ENCODE measurements at places on chromosomes 13 and 19. TPM values are rescaled to one million over a fixed set of nuclear protein-coding genes. Genes with fewer than 3 reads are reported as not detected.

Gene NRTN
- total RNA-seq, result 0.32 TPM

Gene ZNF563
- 6.6 TPM for total RNA-seq

DNA sequence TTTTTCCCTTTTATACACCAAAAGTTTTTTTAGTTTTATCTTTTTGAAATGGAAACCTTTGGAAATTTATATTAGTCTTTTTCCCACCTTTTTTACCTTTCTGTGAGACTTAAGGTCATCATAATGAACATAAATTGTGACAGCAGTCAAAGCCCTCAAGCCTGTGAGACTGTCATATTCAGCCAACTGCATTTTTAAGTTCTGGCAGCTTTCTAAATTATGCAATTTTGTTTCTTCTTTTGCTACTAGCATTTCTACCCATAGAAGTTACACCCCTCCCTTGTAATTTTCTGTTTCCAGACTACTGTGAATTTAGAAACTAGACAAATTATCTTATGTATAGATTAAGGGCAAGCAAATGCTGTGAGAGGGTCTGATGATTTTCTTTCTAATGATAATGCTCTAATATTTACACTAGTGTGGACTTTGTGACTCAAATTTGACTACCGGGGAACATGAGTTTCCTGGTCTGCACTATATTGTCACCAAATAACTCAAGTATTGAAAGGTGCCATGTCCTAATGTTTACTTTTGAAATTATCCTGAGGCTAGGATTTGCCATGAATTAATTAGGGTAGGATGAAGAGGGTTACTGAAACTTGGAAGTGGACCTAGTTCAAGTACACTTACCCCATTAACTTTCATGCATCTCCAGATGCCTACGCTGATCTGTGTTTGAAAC lies 43.7 kb downstream of the FRY start:
- no peak overlapping the region for H3K4me3 ChIP-seq
- H3K4me1 ChIP-seq, result peaks cover 3% of the 10 kb centered on the region
- no peak overlapping the region for H3K27ac ChIP-seq
- no peaks in the 10 kb centered on the region for H3K27me3 ChIP-seq

- H3K27ac ChIP-seq, result no peak overlapping the region
- H3K4me1 ChIP-seq, result no peaks in the 10 kb centered on the region
Observed at GRCh38 chr19:5308451-5309437, 31.9 kb downstream of the PTPRS start.

DNA sequence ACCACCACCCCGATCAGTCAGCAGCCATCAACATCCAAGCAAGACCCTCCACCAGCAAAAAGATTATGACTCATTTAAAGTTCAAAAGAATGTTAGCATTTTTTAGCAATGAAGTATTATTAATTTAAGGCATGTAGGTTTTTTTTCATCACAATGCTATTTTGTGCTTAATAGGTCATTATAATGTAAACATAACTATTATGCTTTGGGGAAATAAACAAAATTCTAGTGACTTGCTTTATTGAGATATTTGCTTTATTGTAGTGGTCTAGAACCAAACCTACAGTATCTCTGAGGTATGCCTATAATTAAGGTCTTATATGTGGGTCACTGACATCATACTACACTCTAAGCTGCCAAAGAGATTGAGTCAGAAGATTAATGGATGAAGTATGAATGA lies 20.0 kb downstream of the KLF12 start:
- no peaks in the 10 kb centered on the region for H3K27me3 ChIP-seq
- no peak overlapping the region for H3K27ac ChIP-seq
- H3K4me3 ChIP-seq, result no peak overlapping the region
- H3K4me1 ChIP-seq, result peaks cover 71% of the 10 kb centered on the region
- H3K36me3 ChIP-seq, result peaks cover 31% of the 10 kb centered on the region

Gene ZNF730
- total RNA-seq, result 2.1 TPM

DNA sequence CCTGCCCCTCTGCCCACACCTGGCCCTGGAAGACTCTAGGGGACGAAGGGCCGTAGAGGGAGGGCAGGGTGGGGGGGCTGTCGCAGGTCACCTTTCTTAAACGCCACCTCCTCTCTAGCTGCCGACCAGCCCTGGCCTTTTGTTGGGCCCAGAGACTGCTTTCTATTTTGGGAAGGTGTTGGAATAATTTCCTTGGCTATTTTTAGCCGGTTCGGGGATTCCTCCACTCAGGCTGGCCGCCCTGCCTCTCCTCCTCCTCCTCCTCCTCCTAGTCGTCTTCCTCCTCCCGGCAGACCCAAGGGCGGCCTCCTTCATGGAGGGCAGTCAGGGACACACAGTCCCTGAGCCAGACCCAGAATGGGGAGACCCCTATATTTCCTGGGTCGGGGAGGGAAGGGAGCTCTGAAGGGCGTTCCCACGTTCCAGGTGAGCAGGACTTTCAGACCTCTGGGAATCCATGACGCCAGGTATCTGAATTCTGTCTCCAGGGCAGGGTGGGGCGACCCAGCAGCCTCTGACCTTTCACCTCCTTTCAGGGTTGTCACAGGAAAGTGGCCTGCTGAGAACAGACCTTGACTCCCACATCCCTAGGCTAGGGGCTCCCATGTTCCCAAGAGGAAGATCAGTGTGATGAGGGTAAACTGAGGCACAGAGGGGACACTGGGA lies 19.9 kb downstream of the GADD45B start:
- H3K4me3 ChIP-seq, result no peak overlapping the region
- H3K36me3 ChIP-seq, result no peaks in the 10 kb centered on the region
- no peak overlapping the region for H3K27ac ChIP-seq
- DNase-seq, result no peak
- peaks cover 28% of the 10 kb centered on the region for H3K27me3 ChIP-seq
- H3K4me1 ChIP-seq, result peaks cover 10% of the 10 kb centered on the region

Gene KIR3DL2
- 1.4 TPM for total RNA-seq

GRCh38 chr19:18778076-18778389 lies 13.1 kb downstream of the COMP start:
- no peak for DNase-seq
- H3K4me1 ChIP-seq, result no peaks in the 10 kb centered on the region
- H3K27me3 ChIP-seq, result no peaks in the 10 kb centered on the region
- no peak overlapping the region for H3K27ac ChIP-seq
- no peaks in the 10 kb centered on the region for H3K36me3 ChIP-seq

Gene CNN1
- not detected for total RNA-seq

Gene PRTN3
- not detected for total RNA-seq

GRCh38 chr19:6587093-6587820 lies 3.7 kb downstream of the CD70 start:
- H3K4me3 ChIP-seq, result peak overlapping the region; percentile 44
- H3K36me3 ChIP-seq, result no peaks in the 10 kb centered on the region
- peaks cover 44% of the 10 kb centered on the region for H3K4me1 ChIP-seq
- H3K27ac ChIP-seq, result no peak overlapping the region
- peak; percentile 27 for DNase-seq
- peaks cover 62% of the 10 kb centered on the region for H3K27me3 ChIP-seq

Gene CLEC17A
- total RNA-seq, result 2.4 TPM

- no peak overlapping the region for H3K4me3 ChIP-seq
- no peaks in the 10 kb centered on the region for H3K36me3 ChIP-seq
- peaks cover 2% of the 10 kb centered on the region for H3K4me1 ChIP-seq
Observed at GRCh38 chr13:110475117-110475516, 86.4 kb downstream of the RAB20 start.

GRCh38 chr19:5031231-5032100 lies 62.6 kb downstream of the KDM4B start:
- H3K4me1 ChIP-seq, result peaks cover 8% of the 10 kb centered on the region
- peaks cover 2% of the 10 kb centered on the region for H3K36me3 ChIP-seq
- peak; percentile 89 for DNase-seq
- no peak overlapping the region for H3K27ac ChIP-seq
- H3K27me3 ChIP-seq, result no peaks in the 10 kb centered on the region

- no peak overlapping the region for H3K27ac ChIP-seq
- no peak for DNase-seq
- H3K4me3 ChIP-seq, result no peak overlapping the region
- no peaks in the 10 kb centered on the region for H3K27me3 ChIP-seq
- peaks cover 51% of the 10 kb centered on the region for H3K4me1 ChIP-seq
Observed at GRCh38 chr13:109779876-109780510, 6.4 kb downstream of the IRS2 start.

DNA sequence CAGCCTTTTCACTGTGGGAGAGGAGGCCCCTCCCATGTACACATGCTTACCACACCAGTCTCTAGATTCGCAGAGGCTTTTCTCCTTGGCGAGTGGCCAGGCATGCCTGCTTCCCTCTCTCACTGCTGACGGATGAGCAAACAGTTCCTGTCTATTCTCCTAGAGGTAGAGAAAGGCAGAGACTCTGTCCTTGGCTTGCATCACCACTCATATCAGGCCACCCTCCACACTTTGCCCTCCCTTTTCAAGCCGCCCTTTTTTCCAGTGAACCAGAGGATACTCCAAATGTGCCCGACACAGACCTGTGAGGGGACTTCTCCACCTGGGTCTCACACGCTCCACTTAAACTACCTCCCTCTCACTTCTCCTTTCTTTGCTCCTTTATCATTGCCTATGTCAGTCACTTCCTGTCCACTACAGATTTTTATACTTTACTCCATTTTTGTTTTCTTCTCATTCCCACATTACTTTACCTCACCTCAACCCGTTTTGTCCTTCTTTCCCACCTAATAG lies 284.6 kb downstream of the DNAJC15 start:
- no peak overlapping the region for H3K4me3 ChIP-seq
- H3K36me3 ChIP-seq, result no peaks in the 10 kb centered on the region
- H3K27me3 ChIP-seq, result peaks cover 10% of the 10 kb centered on the region

DNA sequence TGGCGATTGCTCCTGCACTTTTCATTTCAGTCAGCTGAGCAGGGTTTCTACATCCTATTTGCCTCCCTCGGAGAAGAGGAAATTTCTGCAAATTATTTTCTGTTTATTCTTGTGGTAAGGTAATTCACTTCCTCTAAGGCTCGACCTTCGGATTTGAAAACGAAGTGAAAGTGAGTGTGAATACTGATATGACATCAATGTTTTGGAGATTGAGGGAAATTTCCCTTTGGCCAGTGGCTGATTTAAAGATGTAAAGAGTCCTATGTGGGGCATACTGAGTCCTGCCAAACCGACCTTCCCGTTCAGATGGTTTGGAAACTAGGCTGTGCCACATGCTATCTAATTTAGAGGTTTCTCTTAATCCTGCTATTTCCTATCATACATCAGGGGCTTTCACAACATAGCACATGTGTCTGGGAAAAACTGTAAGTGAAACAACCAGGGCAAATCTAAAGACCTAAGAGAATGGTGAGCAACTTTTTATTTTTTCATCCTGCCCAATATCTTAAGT lies 112.3 kb downstream of the POSTN start:
- H3K4me1 ChIP-seq, result no peaks in the 10 kb centered on the region
- no peaks in the 10 kb centered on the region for H3K36me3 ChIP-seq
- no peak overlapping the region for H3K27ac ChIP-seq

DNA sequence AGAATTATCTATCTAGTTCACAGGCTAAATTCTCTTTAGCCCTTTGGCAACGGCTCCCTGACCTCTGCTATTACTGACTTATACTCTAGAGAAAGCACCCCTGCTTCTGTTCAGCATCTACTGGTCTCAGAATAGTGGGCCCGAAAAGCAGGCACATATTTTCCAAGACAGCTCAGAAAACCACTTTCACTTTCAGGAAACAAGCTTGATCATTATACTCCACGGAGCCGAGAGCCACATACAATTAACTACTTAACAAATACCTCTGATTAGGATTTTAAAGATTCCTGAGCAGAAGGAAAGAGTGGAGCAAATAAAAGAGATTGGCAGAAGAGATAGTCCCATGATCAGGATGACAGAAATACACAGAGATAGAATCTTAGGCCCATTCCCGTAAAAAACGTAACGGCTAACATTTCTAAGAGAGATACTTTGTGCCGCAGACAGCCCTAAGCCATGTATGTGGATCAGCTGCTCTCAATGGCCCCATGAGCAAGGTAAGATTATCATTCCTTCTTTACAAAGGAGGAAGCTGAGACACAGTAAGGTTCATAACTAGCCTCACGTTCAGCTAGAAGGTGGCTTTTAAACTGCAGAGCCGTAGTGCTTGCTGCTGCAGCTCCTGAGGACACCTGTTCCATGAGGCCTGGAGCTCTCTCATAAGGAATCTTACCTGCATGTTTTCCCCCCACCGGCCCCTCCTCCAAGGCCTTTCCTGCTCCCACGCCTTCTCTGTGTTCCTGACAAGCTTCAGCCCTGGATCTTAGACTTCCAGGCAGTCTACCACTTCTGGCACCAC lies 227.2 kb downstream of the FOXO1 start:
- no peaks in the 10 kb centered on the region for H3K27me3 ChIP-seq
- no peaks in the 10 kb centered on the region for H3K36me3 ChIP-seq
- H3K4me1 ChIP-seq, result peaks cover 38% of the 10 kb centered on the region

Gene TBXA2R
- total RNA-seq, result 0.72 TPM

- no peaks in the 10 kb centered on the region for H3K27me3 ChIP-seq
- H3K27ac ChIP-seq, result no peak overlapping the region
- H3K36me3 ChIP-seq, result peaks cover 68% of the 10 kb centered on the region
- H3K4me3 ChIP-seq, result no peak overlapping the region
Observed at GRCh38 chr19:52214241-52214640, 24.4 kb downstream of the PPP2R1A start.

Gene GFY
- total RNA-seq, result not detected

- DNase-seq, result no peak
- no peak overlapping the region for H3K27ac ChIP-seq
- H3K4me3 ChIP-seq, result no peak overlapping the region
- H3K27me3 ChIP-seq, result no peaks in the 10 kb centered on the region
- no peaks in the 10 kb centered on the region for H3K36me3 ChIP-seq
Observed at GRCh38 chr19:46975011-46975924, 44.4 kb upstream of the NPAS1 start.

- no peaks in the 10 kb centered on the region for H3K36me3 ChIP-seq
- no peak overlapping the region for H3K4me3 ChIP-seq
- H3K4me1 ChIP-seq, result peaks cover 14% of the 10 kb centered on the region
- peak; percentile 38 for DNase-seq
Observed at GRCh38 chr19:2974342-2975041, 2.9 kb upstream of the TLE6 start.

DNA sequence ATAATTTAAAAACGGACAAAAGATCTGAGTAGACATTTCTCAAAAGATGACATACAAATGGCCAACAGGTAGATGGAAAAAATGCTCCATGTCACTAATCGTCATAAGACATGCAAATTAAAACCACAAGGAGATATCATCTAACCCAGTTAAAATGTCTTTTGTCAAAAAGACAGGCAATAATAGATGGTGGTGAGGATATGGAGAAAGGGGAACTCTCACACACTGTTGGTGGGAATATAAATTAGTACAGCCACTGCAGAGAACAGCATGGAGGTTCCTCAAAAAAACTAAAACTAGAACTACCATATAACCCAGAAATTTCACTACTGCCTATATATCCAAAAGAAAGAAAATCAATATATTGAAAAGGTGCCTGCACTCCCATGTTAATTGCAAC lies 37.9 kb downstream of the OR10H4 start:
- H3K36me3 ChIP-seq, result peaks cover 2% of the 10 kb centered on the region
- peaks cover 1% of the 10 kb centered on the region for H3K4me1 ChIP-seq
- peaks cover 20% of the 10 kb centered on the region for H3K27me3 ChIP-seq
